ENCODE measurements at places on chromosomes 1 and 21. TPM values are rescaled to one million over a fixed set of nuclear protein-coding genes. Genes with fewer than 3 reads are reported as not detected.

Gene LAMC2
- 382 TPM for total RNA-seq

DNA sequence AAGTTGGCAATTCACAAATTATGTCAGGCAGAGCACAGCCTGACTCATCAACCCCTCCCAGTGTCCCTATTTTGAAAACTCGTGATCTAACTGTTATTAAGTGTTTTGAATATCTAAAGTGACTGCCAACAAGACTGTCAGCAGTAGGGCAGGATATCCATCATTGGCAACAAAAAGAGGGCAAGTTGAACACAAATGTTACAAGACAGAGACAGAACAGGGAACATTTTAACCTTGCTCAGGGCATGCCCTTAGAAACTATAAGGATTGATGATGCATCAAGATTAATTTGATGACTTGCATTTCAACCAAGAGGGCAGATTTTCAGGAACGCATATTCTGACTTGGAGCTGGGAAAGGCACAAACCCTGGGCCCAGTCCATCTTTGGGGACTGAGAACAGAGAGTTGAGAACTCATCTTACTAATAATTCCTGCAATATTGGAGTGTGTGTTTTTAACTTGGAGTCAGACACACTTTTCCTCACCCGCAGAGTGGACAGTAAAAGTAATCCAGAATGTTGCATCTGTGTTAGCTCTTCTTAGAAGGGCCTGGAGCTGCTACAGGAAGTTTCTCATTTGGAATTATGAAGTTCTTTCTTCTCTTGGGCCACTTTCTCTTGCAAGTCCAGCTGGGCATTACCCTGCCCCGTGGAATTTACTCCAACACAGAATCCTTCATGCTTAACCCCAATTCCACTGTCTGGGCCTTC is 317.2 kb downstream of the LTN1 start:
- no peak for DNase-seq

- no peak for DNase-seq
Observed at GRCh38 chr1:1182491-1183220, 9.0 kb downstream of the TTLL10 start.

DNA sequence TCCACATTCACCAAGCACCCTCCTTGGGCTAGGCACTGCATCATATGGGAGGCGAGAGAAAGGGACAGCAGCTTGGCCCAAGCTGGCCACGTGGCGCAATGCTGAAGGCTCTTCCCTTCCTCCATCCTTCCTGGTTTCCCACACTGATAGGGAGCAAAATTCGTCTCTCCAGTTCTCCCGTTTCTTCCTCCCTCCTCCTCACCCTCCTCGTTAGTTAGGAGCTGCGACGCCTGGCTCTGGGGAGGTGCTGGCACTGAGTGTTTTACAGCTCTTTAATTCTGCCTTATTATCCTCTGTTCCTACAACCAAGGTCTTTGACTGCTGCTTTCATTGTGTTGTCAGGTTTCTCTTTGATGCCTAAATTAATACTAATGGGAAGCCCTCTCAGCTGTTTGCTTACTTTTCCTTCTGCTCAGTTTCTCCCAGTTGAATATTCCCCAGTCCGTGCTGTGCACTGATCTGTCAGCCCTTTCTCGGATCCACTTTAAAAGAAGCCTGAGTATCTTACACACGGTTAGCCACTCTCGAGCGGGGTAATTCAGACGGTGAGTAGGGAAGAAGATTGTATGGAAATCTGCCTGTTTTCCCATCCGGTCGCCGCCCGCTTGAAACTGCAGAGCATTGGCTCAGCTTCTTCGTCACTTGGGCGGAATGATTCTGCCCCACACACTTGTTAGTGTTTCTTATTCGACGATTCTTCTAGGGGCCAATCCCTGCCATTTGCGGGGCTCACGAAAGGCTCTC is 56.2 kb upstream of the SMYD2 start:
- DNase-seq: no peak

DNA sequence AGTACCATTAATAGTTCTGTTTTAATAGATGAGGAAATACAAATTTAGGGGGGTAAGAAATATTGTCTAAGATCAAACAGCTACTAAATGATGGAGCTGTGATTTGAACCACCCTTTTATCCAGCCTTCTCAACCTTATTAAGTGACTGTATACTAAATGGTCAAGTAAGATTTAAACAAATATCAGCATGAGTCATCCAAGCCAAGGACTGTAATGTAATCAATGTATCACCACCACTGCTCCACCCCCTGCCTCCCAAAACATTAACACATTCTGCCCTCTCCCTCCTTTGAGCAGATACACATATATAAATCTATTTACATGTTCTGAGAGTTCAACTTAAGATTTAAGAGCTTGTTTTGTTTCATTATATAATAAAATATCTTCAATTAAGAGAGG is 58.9 kb downstream of the LRRC40 start:
- no peak for DNase-seq

Data from epithelial cell of proximal tubule (primary cell).